ENCODE measurements at places on chromosomes 4 and X. TPM values are rescaled to one million over a fixed set of nuclear protein-coding genes. Genes with fewer than 3 reads are reported as not detected.

DNA sequence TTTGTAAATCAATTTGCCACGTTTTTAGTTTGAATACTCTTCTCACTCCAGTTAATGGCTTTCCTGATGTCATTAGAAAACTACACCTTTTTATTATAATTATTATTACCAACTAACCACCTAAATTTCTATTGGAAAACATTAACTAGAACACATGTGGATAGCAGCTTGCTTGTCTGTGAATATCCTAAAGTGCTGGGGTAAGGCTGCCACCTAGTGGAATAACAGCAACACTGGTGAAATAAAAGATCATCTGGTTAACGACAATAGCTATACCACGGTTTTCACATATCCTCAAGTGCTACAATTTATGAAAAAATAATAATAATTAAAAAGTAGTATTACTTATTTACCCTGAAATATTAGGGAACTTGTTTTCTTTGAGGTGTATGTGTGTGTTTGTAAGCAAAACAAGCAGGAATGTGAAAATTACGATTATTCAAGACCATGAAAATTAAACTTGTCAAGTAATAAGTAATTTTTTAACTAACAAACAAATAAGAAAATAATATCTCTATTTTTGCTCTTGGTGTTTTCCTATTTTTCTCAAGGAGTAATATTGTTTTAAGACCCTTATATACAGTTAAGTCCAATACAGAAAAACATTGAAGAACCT is 130.1 kb upstream of the TECRL start:
- H3K27ac ChIP-seq, result no peak overlapping the region
- H3K36me3 ChIP-seq, result no peaks in the 10 kb centered on the region
- no peak overlapping the region for H3K4me3 ChIP-seq
- no peak for DNase-seq

GRCh38 chr4:143250617-143251016 is 65.9 kb downstream of the USP38 start:
- no peak overlapping the region for H3K27ac ChIP-seq
- H3K4me3 ChIP-seq, result no peak overlapping the region
- no peaks in the 10 kb centered on the region for H3K27me3 ChIP-seq
- no peaks in the 10 kb centered on the region for H3K4me1 ChIP-seq
- DNase-seq, result no peak
- no peaks in the 10 kb centered on the region for H3K36me3 ChIP-seq

DNA sequence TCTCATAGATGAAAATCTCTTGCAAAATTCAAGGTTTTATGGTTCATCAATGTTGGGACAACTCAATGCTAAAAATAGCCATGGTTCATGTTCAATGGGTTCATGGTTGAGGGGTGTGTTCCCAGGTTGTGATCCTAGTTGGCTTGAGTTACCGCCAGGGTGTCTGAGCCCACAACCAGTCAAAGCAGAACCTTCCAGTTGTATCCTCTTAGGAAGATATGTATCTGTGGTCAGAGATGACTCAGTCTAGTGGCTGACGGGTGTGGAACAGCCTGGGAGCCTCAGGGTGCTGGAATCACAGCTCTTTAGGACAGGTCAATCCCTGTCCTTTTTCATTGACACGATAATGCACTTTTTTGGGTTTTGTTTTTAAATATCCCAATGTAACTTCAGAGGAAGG is 192.3 kb upstream of the NR3C2 start:
- H3K4me1 ChIP-seq, result no peaks in the 10 kb centered on the region
- DNase-seq, result no peak
- H3K36me3 ChIP-seq, result no peaks in the 10 kb centered on the region

DNA sequence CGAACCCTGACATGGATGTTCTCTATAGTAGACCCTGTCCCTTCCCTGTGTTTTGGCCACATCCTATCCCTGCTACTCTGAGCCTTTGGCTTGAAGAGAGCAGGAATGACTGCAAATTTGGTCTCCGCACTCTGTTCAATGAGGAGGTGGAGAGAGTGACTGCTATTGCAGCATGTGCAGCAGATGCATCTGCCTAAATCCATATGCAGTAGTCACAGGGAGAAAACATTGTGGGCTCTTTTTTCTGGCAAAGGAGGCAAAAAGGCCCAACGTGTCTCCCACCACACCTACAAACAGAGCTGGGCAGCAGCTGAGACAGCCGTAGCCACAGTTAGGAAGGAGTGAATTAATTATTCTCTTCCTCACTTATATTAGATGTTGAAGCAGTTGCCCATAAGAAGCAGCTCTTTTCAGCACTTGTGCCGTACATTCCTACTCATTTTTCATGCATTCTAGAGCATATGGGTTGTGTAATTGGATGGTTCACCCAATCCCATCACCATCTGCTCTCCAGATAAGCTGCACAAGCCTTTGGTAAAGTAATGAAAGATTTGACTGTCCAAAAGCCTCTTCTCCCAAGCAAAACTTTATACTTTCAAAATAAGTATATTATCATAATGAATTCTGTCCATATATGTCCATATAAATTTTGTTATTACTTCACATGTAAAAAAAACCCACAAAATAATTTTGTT is 147.9 kb upstream of the FAM47A start:
- no peaks in the 10 kb centered on the region for H3K27me3 ChIP-seq
- no peak overlapping the region for H3K4me3 ChIP-seq
- no peaks in the 10 kb centered on the region for H3K4me1 ChIP-seq
- no peak overlapping the region for H3K27ac ChIP-seq
- no peaks in the 10 kb centered on the region for H3K36me3 ChIP-seq
- DNase-seq, result no peak

Gene STATH
- not detected for total RNA-seq

DNA sequence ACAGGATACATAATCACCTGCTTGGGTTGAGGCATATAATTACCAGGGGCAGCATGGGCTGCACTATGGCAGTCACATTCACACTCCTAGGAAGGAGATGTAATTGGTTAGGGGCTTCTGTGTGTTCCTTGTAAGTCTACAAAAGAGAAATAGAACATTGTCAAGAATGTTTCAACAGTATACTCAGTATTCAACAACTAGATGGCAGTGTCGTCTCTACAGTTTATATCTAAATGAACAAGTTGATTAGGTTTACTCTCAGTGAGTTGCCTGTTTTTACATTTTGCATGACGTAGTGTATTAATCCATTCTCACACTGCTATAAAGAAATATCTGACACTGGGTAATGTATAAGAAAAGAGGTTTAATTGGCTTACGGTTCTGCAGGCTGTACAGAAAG is 50.5 kb upstream of the RAB33B start:
- no peak overlapping the region for H3K27ac ChIP-seq
- no peaks in the 10 kb centered on the region for H3K36me3 ChIP-seq
- no peaks in the 10 kb centered on the region for H3K27me3 ChIP-seq
- no peak overlapping the region for H3K4me3 ChIP-seq

- no peak overlapping the region for H3K27ac ChIP-seq
- peaks cover 8% of the 10 kb centered on the region for H3K4me1 ChIP-seq
- H3K4me3 ChIP-seq, result no peak overlapping the region
- H3K27me3 ChIP-seq, result no peaks in the 10 kb centered on the region
- no peaks in the 10 kb centered on the region for H3K36me3 ChIP-seq
Observed at GRCh38 chr4:89434364-89434988, 126.9 kb upstream of the GPRIN3 start.

- no peak overlapping the region for H3K4me3 ChIP-seq
- H3K27ac ChIP-seq, result no peak overlapping the region
- DNase-seq, result no peak
- H3K4me1 ChIP-seq, result no peaks in the 10 kb centered on the region
Observed at GRCh38 chrX:107454302-107454701, 4.8 kb downstream of the FRMPD3 start.

DNA sequence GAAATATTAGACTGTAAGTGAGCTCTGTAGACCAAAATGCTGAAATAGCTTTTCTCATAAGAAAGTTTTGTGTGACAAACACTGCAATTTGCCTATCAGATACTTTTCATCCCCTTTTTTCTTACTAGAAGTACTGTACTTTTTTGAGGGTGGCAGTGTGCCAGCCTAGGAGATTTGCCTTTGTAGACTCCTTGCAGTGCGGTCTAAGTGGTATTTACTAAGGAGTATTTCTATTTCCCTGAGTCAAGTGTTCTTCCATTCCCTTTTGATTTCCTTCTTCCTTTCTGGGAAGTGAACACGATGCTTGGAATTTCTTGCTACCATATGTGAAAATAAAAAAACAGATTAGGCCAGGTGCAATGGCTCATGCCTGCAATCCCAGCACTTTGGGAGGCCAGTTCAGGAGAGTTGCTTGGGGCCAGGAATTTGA is 34.6 kb downstream of the PDLIM5 start:
- H3K36me3 ChIP-seq, result no peaks in the 10 kb centered on the region
- H3K4me3 ChIP-seq, result no peak overlapping the region
- H3K27ac ChIP-seq, result no peak overlapping the region

Gene DIPK2B
- not detected for total RNA-seq

- peaks cover 12% of the 10 kb centered on the region for H3K4me1 ChIP-seq
- DNase-seq, result no peak
- no peaks in the 10 kb centered on the region for H3K36me3 ChIP-seq
- H3K27me3 ChIP-seq, result no peaks in the 10 kb centered on the region
- H3K4me3 ChIP-seq, result no peak overlapping the region
Observed at GRCh38 chrX:39820938-39821708, 276.6 kb downstream of the BCOR start.

Gene SCML1
- total RNA-seq, result 11.6 TPM

- H3K27ac ChIP-seq, result no peak overlapping the region
- no peaks in the 10 kb centered on the region for H3K27me3 ChIP-seq
- no peaks in the 10 kb centered on the region for H3K36me3 ChIP-seq
- DNase-seq, result no peak
- H3K4me1 ChIP-seq, result peaks cover 10% of the 10 kb centered on the region
- no peak overlapping the region for H3K4me3 ChIP-seq
Observed at GRCh38 chrX:20421275-20421674, 154.6 kb upstream of the RPS6KA3 start.

DNA sequence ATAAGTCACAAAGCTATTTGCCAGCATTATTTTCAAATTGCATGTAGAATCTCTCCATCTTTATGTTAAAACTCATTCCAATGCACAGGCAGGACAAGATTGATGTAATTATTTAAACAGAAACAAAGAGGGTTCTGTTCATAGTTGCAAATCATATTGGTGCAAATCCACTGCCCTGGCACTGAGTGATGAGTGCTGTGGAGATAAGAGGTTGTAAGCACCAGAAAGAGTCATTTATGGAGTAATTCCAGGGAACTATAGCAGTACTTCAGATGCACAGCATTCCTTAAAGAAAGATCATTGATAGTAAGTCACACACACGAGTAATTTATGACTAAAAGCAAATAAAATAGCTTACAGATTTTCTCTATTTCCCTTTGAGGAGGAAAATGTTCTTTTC is 337.7 kb upstream of the CTSO start:
- H3K36me3 ChIP-seq, result no peaks in the 10 kb centered on the region
- no peak overlapping the region for H3K4me3 ChIP-seq
- no peak for DNase-seq

Gene MAGEA10
- not detected for total RNA-seq

Gene ARHGAP36
- not detected for total RNA-seq

Gene CORIN
- 0.64 TPM for total RNA-seq

DNA sequence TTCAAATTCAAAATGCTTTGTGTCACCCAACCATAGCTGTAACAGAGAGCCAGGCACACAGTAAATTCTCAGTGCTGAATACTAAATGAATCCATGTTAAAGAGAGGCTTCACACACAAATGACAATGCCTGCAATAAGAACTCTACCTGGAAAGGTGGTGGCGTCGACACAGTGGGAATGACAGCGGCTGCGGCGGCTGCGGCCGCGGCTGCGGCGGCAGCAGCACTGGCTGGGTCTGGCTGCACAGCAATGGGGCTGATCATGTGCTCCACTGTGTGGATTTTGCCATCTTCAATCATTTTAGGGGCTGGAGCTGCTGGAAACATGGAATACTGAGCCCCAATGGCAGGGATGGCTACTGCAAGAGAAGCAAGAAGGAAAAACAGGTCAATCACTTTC is 97.4 kb downstream of the CHRNA9 start:
- peaks cover 15% of the 10 kb centered on the region for H3K4me1 ChIP-seq
- H3K27ac ChIP-seq, result peak overlapping the region; percentile 58
- no peak overlapping the region for H3K4me3 ChIP-seq
- H3K36me3 ChIP-seq, result no peaks in the 10 kb centered on the region
- no peak for DNase-seq

DNA sequence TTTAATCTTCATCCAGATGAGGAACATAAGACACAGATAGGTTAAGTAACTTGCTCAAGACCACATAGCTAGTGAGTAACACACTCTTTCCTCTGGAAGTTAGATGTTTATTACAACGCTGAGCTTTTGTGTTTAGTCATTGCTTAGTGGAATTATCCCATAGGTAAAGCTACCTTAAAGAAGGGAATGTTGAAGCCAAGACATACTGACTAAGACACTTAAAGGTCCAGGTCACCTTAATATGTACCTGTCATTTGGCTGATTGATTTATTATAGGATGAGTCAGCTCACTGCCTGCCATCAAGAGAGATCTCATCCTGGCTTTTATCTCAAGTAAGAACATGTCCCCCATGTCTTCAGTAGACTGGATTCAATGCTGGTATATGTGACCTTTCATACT is 53.4 kb downstream of the KDR start:
- H3K36me3 ChIP-seq, result no peaks in the 10 kb centered on the region
- H3K27ac ChIP-seq, result no peak overlapping the region
- DNase-seq, result no peak
- H3K27me3 ChIP-seq, result no peaks in the 10 kb centered on the region
- no peak overlapping the region for H3K4me3 ChIP-seq

- H3K27me3 ChIP-seq, result no peaks in the 10 kb centered on the region
- DNase-seq, result no peak
- no peak overlapping the region for H3K27ac ChIP-seq
- no peaks in the 10 kb centered on the region for H3K36me3 ChIP-seq
- H3K4me1 ChIP-seq, result no peaks in the 10 kb centered on the region
- H3K4me3 ChIP-seq, result no peak overlapping the region
Observed at GRCh38 chr4:123327846-123328429, 68.7 kb upstream of the SPRY1 start.

- no peak overlapping the region for H3K27ac ChIP-seq
- no peaks in the 10 kb centered on the region for H3K36me3 ChIP-seq
- H3K27me3 ChIP-seq, result no peaks in the 10 kb centered on the region
- no peak overlapping the region for H3K4me3 ChIP-seq
- no peak for DNase-seq
- no peaks in the 10 kb centered on the region for H3K4me1 ChIP-seq
Observed at GRCh38 chr4:3639613-3640586, 107.7 kb upstream of the LRPAP1 start.

DNA sequence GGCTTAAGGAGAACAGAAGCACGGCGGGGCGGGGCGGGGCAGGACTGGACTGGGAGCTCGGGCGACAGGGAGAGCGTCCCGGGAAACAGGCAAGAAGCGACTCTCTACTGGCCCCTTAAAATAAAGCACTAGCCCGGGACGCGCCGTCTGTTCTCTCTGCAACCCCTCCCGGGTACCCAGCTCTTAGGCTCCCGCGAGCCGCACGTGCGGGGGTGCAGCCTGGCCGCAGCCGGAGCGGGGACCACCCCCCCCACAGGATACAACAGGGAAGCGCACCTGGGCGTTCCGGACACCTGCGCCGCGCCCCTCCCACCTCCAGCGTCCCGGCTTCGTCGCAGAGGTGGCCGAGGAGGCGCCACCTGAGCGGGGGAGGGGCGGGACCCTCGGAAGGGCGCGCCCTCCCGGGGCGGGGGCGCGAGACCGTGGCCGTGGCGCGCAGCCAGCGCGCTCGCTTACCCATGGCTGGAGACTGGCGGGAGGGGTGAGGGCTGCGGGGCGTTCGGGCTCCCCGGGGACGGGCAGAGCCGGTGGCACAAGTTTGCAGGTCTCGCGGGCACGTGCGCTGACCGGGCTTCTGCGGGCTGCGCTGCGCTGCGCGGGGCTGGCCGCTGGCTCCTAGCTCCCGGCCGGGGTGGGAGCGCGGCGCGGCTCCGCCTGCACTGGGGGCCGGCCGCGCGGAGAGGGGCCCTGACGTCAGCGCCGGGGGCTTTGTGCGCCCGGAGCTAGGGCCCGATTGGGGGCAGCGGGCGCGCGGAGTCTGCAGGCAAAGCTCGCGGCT is 91.5 kb downstream of the GEMIN8 start:
- H3K27me3 ChIP-seq, result peaks cover 14% of the 10 kb centered on the region
- no peaks in the 10 kb centered on the region for H3K4me1 ChIP-seq
- H3K4me3 ChIP-seq, result no peak overlapping the region
- DNase-seq, result no peak

Data from CD4-positive, CD25-positive, alpha-beta regulatory T cell (primary cell).